Cardiac fibroblast (primary cell): ENCODE measurements at places on chromosomes 6 and 20.

GRCh38 chr6:10613077-10613476, 81.3 kb downstream of the C6orf52 start:
- no peak for DNase-seq

- no peak for DNase-seq
These were observed 862.3 kb upstream of the FLRT3 start for GRCh38 chr20:15199698-15200097.

DNA sequence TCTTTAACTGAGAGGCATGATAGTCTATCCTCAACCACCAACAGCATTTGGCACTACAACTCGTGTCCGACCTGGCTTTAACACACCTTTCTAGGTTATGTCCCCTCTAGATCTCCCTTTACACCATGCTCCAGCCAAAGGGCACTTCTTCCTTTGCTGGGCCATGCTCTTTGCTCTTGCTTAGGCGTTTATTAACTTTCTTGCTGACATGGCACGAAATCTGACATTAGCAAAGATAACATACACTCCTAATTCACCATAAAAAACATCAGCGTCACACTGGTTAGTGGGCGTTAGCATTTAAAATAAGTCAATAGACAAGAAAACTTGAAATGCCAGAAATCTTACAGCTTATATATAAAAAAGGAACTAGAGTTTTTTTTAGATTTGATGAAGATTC, 47.3 kb upstream of the ADGRG6 start:
- no peak for DNase-seq

DNA sequence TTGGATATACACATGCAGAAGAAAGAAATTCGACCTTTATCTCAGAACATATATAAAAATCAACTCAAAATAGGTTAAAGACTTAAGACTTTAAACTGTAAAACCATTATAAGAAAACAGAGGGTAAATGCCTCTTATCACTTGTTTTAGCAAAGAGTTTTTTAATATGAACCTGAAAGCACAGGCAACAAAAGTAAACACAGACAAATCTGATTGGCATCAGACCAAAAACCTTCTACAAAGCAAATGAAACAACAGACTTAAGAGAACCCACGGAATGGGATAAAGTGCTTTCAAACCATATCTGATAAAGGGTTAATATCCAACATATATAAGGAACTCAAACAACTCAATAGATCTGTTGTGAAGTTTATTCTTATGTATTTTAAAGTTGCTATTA, 309.9 kb upstream of the OPRM1 start:
- DNase-seq = no peak

- no peak for DNase-seq
These were observed 377.1 kb downstream of the ADGRB3 start for GRCh38 chr6:69012211-69012610.

DNA sequence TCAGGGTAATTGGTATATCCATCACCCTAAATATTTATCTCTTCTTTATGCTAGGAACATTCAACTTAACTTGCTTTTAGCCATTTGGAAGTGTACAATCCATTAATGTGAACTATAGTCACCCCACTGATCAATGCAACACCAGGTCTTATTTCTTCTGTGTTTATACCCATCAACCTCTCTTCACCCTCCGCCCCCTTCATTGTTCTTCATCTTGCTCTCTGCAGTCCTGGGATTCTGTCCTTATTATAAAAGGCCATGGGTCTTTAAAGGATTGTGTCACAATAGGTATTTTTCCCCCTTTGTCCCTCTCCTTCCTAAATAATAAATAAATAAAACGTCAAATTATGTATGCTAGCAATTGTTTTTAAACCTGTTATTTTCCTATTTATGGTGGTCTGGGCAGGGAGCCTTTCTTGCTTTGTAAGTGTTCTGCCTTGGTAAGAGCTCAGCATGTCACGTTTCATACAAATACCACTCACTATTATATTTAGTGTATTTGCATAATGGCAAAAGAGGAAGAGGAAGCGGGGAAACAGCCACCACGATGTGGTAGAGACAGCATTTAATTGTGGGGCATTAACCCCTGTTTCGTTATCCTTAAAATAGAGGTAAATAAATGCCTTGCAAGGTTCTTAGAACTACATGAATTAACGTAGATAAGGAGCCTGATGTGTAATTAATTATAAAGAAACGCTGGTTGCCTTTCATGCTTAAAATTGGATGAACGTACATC, 1.9 kb downstream of the ABRACL start:
- peak; percentile 3 for DNase-seq

DNA sequence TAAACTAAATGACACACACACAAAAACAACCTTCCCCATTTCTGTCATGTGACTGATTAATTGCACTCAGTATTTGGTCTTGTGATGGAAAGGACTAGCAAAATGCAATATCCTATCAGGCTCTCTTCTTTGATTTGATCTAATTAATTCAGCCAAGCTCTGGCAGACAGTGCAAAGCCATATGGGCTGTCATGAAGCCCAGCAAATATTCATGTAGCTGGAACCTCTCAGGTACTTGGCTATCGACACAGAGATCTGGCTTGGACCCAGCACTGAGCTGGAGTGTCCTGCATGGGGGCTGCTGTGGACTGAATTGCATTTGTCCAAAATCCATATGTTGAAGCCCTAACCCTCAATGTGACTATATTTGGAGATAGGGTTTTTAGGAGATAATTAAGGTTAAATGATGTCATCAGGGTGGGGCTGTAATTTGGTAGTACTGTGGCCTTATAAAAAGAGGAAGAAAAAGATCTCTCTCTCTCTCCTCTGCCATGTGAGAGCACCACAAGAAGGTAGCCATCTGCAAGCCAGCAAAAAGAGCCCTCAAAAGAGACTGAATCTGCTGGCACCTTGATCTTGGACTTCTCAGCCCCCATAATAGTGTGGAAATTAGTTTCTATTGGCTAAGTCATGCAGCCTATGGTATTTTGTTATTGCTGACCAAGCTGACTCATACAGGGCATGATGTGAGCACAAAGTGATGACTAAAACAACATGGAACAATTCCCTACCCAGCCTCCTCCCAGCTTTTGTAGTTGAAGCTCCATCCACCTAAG, 77.1 kb downstream of the STMND1 start:
- peak; percentile 70 for DNase-seq

GRCh38 chr6:154319231-154319858, 37.3 kb downstream of the IPCEF1 start:
- peak; percentile 28 for DNase-seq

GRCh38 chr6:118758946-118759345, 107.6 kb upstream of the CEP85L start:
- no peak for DNase-seq

- DNase-seq = no peak
These were observed 29.5 kb downstream of the TSHZ2 start for GRCh38 chr20:53001498-53002301.

GRCh38 chr6:137217801-137218472, 1.2 kb downstream of the IFNGR1 start:
- DNase-seq = peak; percentile 55

DNA sequence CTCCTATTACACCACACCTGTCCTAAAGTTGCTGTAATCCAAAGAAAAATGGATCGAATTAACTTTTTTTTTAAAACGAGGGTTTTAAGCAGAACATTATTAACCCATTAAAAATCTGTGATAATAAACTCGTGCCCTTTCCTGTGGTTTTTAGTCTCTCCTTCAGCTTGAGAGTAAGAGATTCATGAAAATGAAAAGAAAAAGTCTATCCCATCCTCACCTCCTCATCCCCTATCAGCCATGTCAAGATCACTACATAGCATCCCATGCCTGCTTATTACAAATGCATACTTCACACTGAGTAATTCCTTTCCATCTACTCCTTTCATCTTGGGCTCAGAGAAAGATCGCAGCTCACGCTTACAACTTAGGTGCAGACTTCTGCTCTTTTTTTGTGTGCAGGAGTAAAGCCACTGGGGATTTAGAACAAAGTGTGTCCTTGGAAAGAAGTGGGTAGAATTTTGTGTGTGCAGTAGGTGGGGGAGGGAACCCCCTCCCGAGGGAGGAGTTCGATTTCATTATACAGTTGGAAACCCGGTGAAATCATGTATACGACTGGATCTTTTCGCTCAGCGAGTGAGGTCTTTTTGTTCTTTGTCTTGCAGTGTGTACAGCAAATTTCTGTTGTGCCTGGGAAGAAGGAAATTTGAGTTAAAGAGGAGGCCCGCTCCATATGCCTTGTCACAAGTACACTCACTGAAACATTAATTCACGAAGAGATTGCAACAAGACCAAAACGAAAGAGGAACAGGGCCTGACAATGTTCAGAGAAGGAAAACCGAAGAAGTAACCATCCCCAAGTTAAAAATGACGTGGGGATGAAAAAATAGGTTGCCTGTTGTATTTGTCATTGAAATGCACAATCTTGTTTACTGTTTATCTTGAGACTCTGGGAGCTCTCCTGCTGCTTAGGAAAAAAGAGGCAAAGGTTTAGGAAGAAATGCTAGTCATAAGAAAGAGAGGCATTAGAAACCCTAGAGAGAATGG, 146.5 kb upstream of the ZNF217 start:
- DNase-seq = peak; percentile 39

- no peak for DNase-seq
These were observed 200.8 kb upstream of the RIN2 start for GRCh38 chr20:19557291-19557690.

- peak; percentile 78 for DNase-seq
These were observed 86.4 kb downstream of the ADGRG6 start for GRCh38 chr6:142387997-142388815.

DNA sequence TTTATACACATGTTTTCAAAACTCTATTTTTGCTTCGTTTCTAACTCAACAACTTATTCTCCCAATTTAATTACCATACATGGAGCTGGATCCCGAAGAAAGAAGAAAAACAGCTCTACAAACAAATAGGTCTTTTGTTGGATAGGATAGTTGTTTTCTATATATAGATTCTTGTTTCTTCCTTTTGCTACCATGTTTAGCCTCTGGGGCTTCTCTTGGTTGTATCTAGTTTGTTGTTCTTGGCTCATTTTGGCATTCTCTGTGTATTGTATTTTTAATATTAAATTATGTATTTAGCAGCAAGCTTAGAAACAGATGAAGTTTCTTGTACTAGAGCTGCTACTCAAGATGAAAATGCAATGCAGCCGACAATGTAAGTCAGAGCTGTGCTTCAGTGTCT, 60.9 kb downstream of the PLCB4 start:
- DNase-seq = peak; percentile 9

- DNase-seq = no peak
These were observed 35.9 kb upstream of the MYLIP start for GRCh38 chr6:16092990-16093389.

- no peak for DNase-seq
These were observed 827.5 kb upstream of the CITED2 start for GRCh38 chr6:140201787-140202458.

DNA sequence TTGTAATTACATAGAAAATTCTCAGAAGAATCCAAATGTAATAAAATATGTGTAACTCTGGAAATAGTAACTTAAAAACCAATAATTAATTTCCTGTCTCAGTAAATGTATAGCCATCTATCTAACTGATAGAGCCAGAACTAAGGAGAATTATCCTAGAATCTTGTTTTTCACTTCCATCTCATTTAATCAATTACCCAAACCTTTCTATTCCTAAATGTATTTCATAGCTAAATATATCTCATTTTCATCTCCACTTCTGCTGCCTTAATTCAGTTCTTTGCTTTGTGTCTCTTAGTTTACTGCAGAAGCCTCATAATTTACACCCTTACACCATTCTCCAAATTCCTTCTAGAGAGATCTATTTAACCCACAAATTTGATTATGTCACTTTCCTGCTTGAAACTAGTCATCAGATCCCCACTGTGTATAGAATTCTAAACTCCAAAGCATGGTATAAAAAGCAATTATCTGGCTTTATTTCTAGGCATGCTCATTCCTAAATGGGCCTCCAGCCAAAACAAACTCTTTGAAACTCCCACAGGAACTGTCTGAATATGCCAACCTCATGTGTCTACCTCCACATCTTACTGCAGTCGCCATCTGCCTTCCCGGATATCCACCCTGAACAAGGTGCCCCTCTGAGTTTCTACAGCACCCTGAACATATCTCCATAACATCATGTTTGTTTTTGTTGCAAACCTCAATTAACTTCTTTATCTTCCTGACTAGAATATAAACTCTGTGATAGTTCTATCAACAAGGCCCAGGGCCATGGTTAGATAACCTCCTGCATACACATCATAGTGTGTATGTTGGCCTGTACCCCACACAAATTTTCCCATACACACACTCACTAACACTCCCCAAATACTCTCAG, 70.5 kb upstream of the ADTRP start:
- DNase-seq = peak; percentile 39

DNA sequence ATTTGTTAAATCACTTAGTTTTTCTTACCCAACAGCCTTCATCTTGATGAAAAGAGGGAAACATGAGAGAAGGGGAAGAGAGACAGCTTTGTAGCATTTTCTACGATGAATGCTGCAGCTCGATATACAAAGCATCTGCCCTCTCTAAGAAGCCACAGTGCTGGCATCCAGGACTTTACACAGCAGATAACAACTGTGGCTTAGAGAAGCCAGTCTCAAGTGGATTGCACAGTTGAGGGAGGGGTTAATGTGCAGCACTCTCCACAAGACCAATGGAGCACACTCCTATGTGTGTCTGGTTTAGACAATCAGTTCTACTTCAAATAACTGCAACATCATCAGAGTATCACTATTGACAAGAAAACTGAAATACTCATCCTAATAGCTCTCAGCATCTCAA, 5.8 kb downstream of the C6orf120 start:
- no peak for DNase-seq

DNA sequence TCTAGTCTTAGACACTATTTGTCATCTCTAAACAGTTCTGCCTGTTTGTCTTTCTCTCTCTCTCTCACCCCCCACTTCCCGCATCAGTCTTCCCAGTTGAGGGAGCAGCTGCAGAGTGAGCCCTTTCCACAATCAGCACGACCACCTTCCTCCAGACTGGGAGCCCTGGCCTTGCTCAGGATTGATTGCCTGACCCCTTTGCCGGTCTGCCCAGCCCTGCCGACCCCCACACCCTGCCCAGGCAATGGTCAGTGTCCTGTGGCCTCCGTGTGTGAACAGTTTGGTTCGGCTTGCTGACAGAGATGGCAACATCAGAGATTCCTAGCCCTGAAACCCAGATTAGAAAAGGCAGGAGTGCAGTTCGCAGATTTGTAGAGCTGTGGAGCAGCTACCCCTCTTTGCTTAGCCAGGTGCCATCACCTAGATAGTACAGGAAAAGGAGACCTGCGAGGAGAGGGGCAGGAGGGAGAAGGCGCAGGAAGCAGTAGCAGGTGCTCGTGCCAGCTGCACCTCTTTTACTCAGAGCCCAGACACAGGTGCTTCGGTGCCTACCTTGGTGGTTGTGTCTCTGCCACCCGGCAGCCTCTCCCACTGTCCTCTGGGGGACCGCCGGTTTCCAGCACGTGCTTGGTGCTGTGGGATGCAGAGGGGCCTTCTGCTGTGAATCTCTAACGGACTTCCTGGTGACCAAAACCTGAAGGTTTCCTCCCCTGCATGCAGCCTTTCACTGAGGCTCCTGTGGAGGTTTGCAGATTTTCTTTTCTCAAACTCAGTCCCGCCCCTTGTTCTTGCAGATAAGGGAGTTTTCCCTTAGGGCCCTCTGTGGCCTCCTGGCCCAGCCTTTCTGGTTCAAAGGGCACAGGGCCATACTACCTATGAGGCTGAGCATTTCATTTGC, 92.4 kb downstream of the SCML4 start:
- no peak for DNase-seq
